Astrocyte (in vitro differentiated cells and primary cell): ENCODE measurements at places on chromosomes 12 and 14.

- peak; percentile 49 for DNase-seq
These were observed at the start of gene ANKS1B for GRCh38 chr12:99984271-99985128. ANKS1B (minus strand) TSS chr12:99984936; CDS start chr12:99984237, 699 bp downstream.

GRCh38 chr14:95425369-95426115 lies 90.9 kb downstream of the SYNE3 start:
- no peak for DNase-seq

DNA sequence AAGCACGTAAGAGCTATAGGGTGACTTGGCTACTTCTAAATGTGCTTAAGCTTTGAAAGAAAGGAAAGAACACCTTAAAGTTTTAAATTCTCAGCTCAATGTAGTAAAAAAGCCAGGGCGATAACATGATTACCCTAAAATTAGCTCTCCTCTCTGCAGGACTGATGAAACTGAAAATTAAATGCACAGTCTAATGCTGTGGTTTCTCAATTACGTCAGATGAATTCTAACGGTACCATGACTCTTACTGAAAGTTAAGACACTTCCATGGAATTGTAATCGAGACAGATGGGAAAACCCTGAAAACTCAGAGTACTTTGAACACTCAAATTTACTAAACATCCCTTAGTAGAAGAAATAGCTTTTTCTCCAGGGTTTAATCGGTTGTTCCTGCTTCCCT lies 25.9 kb upstream of the PRKD1 start:
- no peak for DNase-seq

- no peak for DNase-seq
These were observed 12.8 kb upstream of the YARS2 start for GRCh38 chr12:32768518-32768917.

DNA sequence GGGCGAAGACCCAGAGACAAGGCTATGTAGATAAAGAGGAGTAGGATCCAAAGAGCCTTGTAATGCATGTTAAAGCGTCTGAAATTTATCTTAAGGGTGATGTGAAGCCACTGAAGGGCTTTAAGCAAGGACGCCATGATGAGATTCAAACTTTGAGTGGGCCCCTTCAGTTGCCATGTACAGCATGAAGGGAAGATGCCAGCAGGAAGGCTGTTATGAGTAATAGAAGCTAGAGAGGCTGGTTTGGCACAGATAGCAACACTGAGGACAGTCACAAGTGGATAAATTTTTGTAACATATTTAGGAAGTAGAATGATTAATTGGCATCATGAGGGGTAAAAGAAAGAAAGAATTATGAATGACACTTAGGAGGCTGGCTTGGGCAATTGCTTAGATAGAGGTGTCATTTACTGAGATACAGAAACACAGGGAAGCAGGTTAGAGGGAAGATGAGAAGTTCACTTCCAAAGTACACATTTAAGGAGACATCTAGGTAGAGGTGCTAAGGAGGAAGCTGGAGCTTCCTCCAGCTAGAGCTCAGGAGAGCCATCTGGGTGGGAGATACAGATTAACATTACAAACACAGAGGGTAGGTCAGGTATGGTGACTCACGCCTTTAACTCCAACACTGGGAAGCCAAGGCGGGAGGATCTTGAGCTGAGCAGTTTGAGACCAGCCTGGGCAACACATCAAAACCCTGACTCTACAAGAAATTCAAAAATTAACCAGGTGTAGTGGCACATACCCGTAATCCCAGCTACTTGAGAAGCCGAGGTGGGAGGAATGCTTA lies 13.7 kb downstream of the ATG2B start:
- DNase-seq: no peak

DNA sequence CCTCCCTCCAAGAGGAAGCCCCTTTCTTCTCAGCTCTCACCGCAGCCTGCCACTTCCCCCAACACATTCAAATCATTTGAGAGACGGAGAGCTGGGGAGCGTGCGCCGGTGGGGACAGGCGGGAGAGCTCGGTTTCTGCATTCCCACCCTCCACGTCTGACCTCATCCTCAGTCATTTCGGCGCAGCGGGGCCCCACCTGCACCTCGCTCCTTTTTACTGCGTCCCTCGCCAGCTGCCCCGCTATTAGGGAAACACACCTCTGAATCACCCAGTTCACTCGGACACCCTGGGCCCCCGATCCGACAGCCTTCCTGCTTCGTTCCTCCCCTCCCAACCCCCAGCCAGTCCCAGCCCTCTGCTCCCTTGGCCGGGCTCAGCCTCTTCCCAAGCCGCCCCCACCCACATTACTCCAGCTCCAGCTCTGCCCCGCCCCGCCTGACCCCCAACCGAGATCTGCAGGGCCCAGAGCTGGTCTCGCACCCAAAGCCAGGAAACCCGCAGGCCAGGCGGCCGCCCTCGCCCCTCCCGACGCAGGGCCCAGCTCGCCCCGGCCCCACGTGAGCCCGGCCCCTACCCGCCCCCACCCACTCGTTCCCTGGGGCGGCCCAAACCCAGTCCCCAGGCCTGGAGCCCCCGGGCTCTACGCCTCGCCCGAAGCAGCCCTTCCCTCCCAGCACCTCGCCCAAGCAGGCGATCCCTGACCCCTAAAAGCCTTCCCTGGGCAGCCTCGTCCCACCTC lies 783 bp downstream of the CORO1C start:
- peak; percentile 78 for DNase-seq

GRCh38 chr12:19576506-19577280 lies 137.4 kb downstream of the AEBP2 start:
- DNase-seq: no peak
